CD4-positive, alpha-beta T cell treated with Interleukin-6 for 4 hours (primary cell): ENCODE measurements at places on chromosomes 2 and 18.

- peak; percentile 25 for DNase-seq
Observed at GRCh38 chr2:156434461-156435291, 1.5 kb upstream of the GPD2 start.

- DNase-seq, result no peak
Observed at GRCh38 chr2:177252808-177253531, 11.6 kb downstream of the NFE2L2 start.

- DNase-seq, result no peak
Observed at GRCh38 chr2:136527560-136527959, 237.8 kb upstream of the THSD7B start.

GRCh38 chr2:106982350-106982749, 96.4 kb upstream of the ST6GAL2 start:
- no peak for DNase-seq

DNA sequence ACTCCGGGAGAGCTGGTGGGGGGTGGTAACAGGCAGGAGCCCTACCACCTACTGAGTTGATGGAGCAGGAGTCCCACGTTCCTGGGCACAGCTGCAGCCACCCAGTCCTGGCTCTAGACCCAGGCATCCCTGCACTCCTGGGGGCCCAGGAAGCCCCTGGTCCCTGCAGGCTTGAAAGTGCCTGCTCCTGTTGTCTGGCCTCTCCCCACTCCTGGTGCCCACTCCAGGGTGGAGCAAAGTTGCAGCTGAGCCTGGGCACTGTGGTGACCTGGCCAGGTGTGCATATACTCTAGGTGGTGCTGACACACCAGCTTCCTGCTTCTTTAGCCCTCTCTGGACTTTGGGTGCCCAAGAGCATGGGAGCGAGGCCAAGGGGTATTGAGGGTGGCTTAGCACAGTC, 119.0 kb upstream of the SLC38A11 start:
- no peak for DNase-seq

DNA sequence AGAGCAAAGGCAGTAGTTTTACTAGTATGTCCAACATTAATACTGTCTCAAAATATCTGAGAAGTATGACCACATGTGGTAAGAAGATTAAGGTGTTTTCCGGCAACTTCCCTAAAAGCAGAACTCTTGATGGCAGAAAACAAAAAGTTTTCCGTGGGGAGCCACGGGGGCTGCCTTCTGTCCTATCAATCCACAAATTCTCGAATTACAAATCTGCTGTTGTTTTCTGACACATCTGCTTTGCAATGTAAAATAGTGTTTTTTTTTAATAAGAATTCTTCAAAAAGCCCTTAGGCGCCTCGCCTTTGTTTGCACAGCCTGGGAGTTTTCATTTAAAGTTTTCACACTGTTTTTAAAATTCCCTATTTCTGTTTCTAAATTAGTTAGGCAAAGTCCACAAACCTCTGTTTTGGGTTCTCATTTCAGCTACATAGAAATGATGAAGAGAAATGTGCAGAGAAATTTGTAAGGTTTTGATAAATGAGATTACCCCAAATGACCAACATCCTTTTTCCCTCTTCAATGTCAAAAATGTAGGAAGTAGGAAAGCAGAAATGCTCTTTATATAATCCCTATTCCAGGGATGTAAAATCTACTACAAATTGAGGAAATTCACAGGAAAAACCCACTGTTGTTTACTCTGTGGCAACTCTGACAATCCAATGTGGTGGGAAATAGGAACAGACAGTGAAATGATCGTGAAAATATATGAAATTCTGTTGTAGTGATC, 385.8 kb downstream of the ZEB2 start:
- DNase-seq, result no peak

DNA sequence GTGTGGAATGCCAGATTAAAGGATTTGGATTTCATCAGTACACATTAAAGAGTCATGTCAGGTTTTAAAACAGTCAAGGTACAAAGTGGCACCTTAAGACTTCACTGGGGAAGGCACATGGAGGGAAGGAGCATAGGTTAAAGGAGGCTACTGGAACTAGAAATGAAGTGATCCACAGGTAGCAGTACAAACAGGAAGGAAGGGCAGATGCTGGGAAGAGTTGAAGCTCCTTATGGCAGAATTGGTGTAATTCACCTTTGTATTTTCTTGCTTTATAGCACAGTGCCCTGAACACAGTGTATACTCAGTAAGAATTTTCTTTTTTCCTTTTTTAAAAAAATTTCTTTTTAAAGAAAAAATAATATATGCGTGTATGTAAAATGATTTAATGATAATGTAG, 177.1 kb downstream of the BABAM2 start:
- no peak for DNase-seq

DNA sequence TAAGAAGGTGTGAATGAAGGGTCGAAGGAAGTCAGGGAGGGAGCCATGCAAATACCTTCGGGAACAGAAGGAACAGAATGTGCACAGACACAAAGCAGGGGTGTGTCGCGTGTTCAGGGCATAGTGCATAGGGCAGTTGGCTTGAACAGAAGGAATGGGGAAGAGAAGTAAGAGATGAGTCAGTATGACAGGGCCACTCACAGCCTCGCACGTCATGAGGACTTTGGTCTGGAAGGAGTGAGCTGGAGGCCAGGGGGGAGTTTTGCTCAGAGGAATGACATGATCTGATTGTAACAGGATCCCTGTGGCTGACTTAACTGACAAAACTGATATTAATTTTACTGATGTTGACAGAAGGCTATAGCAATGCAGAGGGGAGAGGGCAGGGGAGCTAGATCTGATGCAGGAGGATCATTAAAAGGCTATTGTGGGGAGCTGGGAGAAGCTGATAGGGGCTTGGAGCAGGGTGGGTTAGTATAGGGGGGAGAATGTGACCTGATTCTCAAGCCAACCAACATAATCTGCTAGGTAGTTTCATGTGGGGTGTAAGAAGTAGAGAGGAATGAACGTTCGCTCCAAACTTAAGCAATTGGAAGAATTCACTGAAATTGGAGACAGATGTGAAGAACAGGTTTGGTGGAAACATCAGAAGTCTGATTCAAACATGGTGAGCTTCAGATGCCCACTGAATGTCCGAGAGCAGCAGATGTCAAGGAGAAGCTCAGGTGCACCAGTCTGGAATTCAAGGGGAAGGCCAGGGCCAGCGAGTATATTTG, 60.4 kb upstream of the COPS8 start:
- DNase-seq, result no peak

- DNase-seq, result peak; percentile 79
Observed at GRCh38 chr2:160210599-160211138, 10.6 kb upstream of the ITGB6 start.

GRCh38 chr2:206150168-206150567, 9.1 kb downstream of the NDUFS1 start:
- DNase-seq, result no peak

GRCh38 chr2:174791746-174792280, 27.5 kb upstream of the CHRNA1 start:
- no peak for DNase-seq

DNA sequence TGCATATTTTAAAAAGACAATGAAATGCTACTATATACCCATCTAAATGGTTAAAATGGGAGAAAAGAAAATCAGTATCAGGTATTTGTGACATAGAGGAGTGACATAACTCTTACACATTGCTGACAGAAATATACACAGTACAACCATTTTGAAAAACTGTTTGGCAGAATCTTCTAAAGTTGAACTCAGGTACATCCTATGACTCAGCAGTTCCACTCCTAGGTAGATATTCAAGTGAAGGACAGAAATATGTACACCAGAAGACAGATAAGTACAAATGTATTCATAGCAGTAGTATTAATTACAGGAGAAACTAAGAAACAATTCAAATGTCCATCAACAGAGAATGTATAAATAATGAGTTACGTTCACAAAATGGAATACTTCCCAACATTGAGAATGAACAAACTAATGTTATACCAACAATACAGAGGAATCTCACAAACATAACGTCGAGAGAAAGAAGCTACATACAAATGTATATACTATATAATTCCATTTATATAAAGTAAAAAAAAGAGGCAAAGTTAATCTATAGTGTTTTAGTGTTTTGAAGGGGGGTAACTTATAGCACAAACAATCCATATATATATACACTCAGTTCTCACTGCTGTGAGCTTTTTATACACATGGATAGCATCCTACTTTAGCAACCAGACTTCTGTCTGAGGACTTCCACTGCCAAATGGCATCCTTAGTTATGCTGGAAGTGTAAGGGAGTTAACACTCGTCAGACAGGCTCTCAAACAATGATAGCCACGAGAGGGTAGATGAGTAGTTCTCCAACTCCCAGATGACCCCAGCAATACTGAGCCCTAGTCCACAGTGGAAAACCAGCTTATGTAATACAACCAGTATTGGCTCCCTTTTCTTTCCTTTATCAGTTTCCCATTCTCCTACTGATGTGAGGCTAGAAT, 172.5 kb downstream of the NBAS start:
- no peak for DNase-seq

DNA sequence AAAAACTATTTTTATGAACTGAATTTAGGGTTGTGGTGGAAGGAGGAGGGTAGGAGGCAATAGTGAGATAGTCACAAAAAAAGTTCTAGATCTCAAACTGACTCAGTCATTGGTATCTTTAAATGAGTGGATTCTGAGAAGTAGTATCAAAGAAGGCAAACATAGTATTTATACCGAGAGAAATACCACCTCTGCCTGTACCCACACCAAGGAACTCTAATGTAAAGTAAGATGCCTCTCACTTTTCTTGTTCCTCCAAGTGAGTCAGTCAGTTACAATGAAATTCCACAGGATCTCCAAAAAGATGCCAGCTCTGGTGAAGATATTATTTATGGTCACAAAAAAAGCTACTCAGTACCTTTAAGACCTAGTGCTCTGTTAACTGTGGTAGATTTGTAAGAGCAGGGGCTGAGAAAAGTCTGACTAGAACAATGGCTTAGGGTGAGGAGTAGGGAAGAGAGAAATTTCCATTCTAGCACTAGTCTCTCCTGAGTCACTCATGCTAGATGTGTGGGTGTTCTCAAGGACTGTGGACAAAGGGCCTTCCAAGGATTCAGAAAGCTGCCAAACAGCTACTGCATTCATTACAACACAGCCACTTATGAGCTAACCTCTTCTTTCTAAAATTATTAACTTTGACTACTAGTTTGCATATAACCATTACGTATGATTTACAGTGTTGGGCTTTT, 36.3 kb downstream of the YWHAQ start:
- DNase-seq, result no peak

DNA sequence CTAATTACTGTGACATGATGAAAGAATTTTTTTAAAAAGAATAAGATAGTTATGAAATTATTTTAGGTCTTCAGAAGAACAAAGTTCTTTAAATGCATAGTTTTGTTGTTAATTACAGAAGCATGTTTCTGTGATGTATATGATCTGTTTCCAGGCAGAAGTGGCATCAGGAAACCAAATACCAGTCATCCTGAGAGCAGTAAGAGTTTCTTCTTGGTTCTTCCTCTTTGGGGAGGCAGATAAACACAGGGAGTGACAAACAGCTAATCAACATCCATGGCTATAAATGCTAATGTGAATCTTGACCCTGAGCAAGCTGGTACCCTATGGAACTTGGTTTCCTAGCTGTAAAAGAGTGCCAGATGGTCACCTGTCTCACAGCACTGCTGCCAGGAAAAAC, 29.2 kb downstream of the WIPF1 start:
- DNase-seq, result no peak

DNA sequence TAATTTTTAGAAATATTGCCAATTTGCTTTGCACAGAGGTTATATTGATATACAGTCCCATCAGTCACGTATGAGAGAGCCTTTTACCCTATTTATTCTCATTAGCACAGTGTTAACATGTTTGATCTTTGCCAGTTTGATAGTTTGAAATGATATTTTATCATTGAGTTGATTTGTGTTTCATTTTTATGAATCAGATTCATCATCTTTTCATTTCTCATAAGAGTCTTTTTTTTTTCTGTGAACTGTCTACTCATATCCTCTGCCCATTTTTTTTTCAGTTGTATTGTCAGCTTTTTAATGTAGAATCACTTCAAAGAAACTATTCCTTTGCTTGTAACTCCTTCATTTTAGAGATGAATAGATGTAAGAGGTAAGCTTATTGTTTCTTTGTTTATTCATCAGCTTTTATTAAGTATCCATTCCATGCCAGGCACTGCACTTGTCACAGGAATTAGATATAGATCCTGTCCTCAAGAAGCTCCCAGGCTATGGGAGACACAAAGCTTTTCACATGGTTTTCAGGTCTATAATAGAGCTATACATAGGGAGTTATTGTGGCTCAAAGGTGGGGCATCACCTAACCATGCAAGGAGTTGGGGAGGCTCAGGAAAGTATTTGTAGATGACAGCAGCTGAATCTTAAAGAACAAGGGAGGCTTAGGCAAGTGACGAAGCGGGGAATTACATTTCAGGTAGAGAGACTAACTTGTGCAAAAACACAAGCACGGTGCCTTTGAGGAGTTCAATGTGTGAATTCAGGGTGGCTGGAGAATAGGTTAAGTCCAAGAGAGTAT, 42.1 kb downstream of the CD28 start:
- DNase-seq, result no peak

GRCh38 chr18:56196495-56197225, 441.7 kb downstream of the TXNL1 start:
- no peak for DNase-seq

DNA sequence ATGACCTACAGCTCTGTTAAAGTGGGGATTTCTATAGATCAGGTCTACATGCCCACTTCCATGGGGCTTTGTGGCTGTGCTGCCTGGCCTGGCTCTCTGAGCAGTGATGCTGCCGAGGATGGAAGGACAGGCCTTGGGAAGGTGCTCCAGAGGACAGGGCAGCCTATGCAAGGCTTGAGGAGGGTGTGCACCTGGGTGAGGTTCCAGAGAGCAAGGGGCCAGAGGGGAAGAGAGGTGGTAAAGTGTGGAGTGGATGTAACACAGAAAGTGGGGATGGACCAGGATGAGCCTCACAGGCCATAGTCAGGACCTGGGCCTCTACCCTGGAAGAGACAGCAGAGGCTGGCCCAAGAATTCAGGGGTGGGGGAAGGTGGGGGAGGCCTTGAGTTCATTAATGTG, 826.4 kb downstream of the DCDC2C start:
- DNase-seq, result no peak

DNA sequence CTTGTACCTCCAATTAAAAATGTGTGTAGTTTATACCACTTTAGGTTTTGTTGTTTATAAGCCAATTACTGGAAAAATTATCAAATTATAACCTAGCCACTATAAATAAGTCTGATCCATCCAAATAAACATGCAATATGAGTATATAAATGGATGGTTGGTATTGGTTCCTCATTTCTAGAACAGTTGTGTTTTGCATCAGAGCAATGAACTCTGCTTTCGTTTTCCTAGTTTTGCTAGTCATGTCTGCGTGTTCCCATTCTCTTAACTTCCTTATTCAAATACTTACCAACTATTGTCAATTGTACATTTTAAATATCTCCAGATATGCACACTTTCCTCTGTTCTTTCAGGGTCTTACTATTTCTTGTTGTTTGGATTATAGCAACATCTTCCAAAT, 641.7 kb downstream of the NR4A2 start:
- no peak for DNase-seq

- DNase-seq, result no peak
Observed at GRCh38 chr2:191922736-191923651, 76.1 kb upstream of the CAVIN2 start.

- no peak for DNase-seq
Observed at GRCh38 chr18:63832470-63832869, 55.0 kb upstream of the SERPINB2 start.

GRCh38 chr2:230868947-230869913, 4.5 kb downstream of the ITM2C start:
- no peak for DNase-seq
